Liver (tissue), 10 donors: ENCODE measurements at places on chromosomes 7 and 10. TPM values are rescaled to one million over a fixed set of nuclear protein-coding genes. Genes with fewer than 3 reads are reported as not detected.

Gene ADARB2
- 0.70 TPM for total RNA-seq

Gene VPS37D
- 3.3 TPM for total RNA-seq

Gene HPSE2
- 0.05 TPM for total RNA-seq

Gene ELFN1
- total RNA-seq: 3.3 TPM

Gene OR9A2
- total RNA-seq: 0.08 TPM

Gene DNAJC2
- 11.9 TPM for total RNA-seq

Gene ZFAND2A
- 27.4 TPM for total RNA-seq

Gene POLL
- total RNA-seq: 13.0 TPM

Gene GNAT3
- total RNA-seq: not detected

Gene GTF2IRD1
- 3.3 TPM for total RNA-seq

Gene HTR5A
- total RNA-seq: not detected

Gene FAM13C
- total RNA-seq: 2.1 TPM

Gene BMS1
- total RNA-seq: 6.1 TPM

Gene ZNF425
- 0.84 TPM for total RNA-seq

Gene EVX1
- not detected for total RNA-seq
